Neural crest cell (in vitro differentiated cells): ENCODE measurements at places on chromosomes 6 and 20. TPM values are rescaled to one million over a fixed set of nuclear protein-coding genes. Genes with fewer than 3 reads are reported as not detected.

SASH1 gene
- total RNA-seq: 88.0 and 90.0 TPM in 2 replicates

SLC52A3 gene
- total RNA-seq: not detected in 2 replicates

GINM1 gene
- 18.5 and 20.3 TPM in 2 replicates for total RNA-seq

PAX1 gene
- total RNA-seq: not detected in 2 replicates

SEL1L2 gene
- not detected in 2 replicates for total RNA-seq

KIF25 gene
- total RNA-seq: 0.72 and 1.0 TPM in 2 replicates

MCCD1 gene
- total RNA-seq: not detected in 2 replicates

NELFCD gene
- total RNA-seq: 117 and 130 TPM in 2 replicates

HLA-DQA1 gene
- not detected in 2 replicates for total RNA-seq

FRK gene
- total RNA-seq: 0.11 and 0.12 TPM in 2 replicates

PARD6B gene
- 9.5 and 9.8 TPM in 2 replicates for total RNA-seq

LINC00237 gene
- not detected in 2 replicates for total RNA-seq

RIPPLY2 gene
- 0.66 and 0.72 TPM in 2 replicates for total RNA-seq

GTSF1L gene
- not detected in 2 replicates for total RNA-seq

L3MBTL3 gene
- 22.8 and 32.0 TPM in 2 replicates for total RNA-seq

SCRT2 gene
- total RNA-seq: 3.7 and 4.1 TPM in 2 replicates

CDC40 gene
- total RNA-seq: 17.5 and 17.9 TPM in 2 replicates

TRAPPC3L gene
- total RNA-seq: not detected in 2 replicates

TUBB1 gene
- not detected in 2 replicates for total RNA-seq

ZKSCAN3 gene
- 11.5 and 12.1 TPM in 2 replicates for total RNA-seq

PI3 gene
- total RNA-seq: not detected in 2 replicates

GGTLC1 gene
- not detected in 2 replicates for total RNA-seq

DEFB124 gene
- total RNA-seq: not detected in 2 replicates

ENPP4 gene
- 3.3 and 3.6 TPM in 2 replicates for total RNA-seq

PGBD1 gene
- total RNA-seq: 13.6 and 14.4 TPM in 2 replicates

BPIFA1 gene
- not detected in 2 replicates for total RNA-seq

POPDC3 gene
- total RNA-seq: 0.77 and 0.86 TPM in 2 replicates

CDH4 gene
- total RNA-seq: 7.8 and 8.9 TPM in 2 replicates
